ENCODE measurements at places on chromosomes 13 and 19. TPM values are rescaled to one million over a fixed set of nuclear protein-coding genes. Genes with fewer than 3 reads are reported as not detected.

- H3K4me1 ChIP-seq: no peaks in the 10 kb centered on the region
- no peak overlapping the region for H3K27ac ChIP-seq
- H3K36me3 ChIP-seq: no peaks in the 10 kb centered on the region
- H3K27me3 ChIP-seq: no peaks in the 10 kb centered on the region
- H3K4me3 ChIP-seq: no peak overlapping the region
Observed at GRCh38 chr13:74597526-74597925, 463.3 kb upstream of the KLF12 start.

DNA sequence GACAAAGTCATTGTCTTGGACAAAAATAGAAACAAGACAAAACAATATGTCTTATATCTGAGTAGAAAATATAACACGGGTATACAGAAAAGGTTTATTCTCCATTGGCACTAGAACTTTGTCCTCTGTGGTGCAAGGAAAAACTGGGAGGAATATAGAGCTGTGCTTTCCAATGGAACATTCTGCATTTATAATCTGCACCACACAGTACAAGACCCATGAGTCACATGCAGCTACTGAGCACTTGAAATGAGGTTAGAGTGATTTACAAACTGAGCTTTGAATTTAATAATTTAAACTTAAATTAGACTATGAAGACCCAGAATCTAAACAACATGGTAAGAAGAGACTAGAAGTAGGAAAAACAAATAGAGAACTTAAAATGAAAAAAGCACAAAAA, 86.1 kb downstream of the RAP2A start:
- DNase-seq: no peak
- H3K4me1 ChIP-seq: no peaks in the 10 kb centered on the region

- H3K4me1 ChIP-seq: peaks cover 3% of the 10 kb centered on the region
- no peaks in the 10 kb centered on the region for H3K27me3 ChIP-seq
- peak overlapping the region; percentile 100 for H3K27ac ChIP-seq
- no peaks in the 10 kb centered on the region for H3K36me3 ChIP-seq
Observed at GRCh38 chr19:2271234-2272103, 10.5 kb downstream of the PEAK3 start.

PCDH8 gene
- total RNA-seq: not detected

GRCh38 chr19:14425696-14426138, 6.6 kb upstream of the DDX39A start:
- no peaks in the 10 kb centered on the region for H3K36me3 ChIP-seq
- DNase-seq: no peak
- H3K4me3 ChIP-seq: no peak overlapping the region
- H3K4me1 ChIP-seq: no peaks in the 10 kb centered on the region
- H3K27me3 ChIP-seq: no peaks in the 10 kb centered on the region

FXYD3 gene
- 1.6 TPM for total RNA-seq

GRCh38 chr13:89227356-89227755, 1556.2 kb downstream of the SLITRK5 start:
- no peaks in the 10 kb centered on the region for H3K27me3 ChIP-seq
- no peaks in the 10 kb centered on the region for H3K4me1 ChIP-seq
- no peak overlapping the region for H3K4me3 ChIP-seq
- no peak for DNase-seq
- no peaks in the 10 kb centered on the region for H3K36me3 ChIP-seq

All from uterus (tissue), 4 donors.